ENCODE measurements at places on chromosomes 2 and 18.

- DNase-seq, result no peak
Observed at GRCh38 chr2:186713691-186714090, 19.8 kb downstream of the FAM171B start.

GRCh38 chr2:20291106-20291564, 59.5 kb downstream of the PUM2 start:
- DNase-seq, result no peak

- no peak for DNase-seq
Observed at GRCh38 chr2:19363474-19363778, 5.0 kb upstream of the OSR1 start.

DNA sequence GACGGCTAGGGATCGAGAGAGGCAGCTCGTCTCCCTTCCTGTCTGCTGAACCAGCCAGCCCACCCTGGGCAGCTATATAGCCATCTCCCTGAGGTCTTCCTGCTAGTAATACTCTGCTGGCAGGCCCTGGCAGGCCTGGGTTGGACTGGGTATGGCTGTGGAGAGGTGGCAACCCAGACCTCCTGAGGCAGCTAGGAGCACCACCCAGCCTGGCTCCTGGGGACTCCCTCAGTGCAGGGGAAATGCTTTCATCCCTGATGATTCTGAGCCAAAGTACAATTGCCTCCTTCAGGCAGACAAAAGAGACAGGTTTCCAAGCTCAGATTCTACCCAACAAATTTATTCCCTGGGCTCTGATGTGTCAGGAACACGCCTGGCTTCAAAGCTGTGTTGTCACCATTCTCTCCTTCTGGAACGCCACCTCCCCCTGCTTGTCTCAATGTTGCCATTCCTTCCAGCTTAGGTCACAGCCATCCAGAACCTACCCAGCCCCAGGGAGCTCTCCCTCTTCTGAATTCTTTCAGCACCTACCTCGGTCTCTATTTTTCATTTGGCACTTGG, 4.7 kb upstream of the DNAJB2 start:
- DNase-seq, result no peak

DNA sequence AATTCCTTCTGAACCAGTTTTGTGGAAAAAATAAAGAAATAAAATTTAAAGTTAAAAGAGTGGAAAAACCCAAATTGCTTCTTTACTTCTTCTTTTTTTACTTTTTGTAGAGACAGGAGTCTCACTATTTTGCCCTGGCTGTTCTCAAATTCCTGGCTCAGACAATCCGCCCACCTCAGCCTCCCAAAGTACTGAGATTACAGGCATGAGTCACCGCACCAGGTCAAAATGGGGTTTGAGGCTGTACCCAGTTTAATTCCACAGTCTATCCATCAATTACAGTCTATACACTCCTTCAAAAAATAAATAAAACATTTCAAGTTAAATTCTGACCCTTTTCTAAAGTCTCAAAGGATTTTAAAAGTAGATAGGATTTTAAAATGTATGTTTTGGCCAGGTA, 120.3 kb downstream of the FAM161A start:
- DNase-seq, result no peak

DNA sequence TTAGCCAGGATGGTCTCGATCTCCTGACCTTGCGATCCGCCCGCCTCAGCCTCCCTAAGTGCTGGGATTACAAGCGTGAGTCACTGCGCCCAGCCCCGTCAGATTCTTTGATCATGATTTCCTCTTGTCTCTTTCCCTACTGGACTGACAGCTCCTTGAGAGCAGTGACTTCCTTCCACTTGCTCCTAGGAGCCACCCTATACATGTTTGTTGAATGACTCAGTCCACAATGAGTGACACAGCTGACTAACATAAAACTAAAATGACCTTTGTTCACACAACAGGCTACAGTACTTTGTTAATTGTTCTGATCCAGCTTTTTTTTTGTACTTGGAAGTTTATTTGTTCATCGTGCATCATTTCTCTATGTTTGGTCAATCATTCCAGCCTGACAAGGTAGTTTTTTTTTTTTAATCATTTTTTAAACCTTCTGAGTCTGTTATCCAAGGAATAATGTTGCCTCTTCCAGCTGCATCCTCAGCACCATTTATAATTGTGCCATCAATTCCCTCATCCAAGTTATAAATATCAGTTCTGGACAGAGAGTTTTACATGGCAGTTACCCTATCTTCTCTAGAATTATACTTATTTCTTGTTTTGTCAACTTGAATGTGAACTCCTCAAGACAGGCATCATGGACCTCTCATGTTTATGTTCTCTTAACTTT, 42.9 kb upstream of the TUBA3E start:
- no peak for DNase-seq

DNA sequence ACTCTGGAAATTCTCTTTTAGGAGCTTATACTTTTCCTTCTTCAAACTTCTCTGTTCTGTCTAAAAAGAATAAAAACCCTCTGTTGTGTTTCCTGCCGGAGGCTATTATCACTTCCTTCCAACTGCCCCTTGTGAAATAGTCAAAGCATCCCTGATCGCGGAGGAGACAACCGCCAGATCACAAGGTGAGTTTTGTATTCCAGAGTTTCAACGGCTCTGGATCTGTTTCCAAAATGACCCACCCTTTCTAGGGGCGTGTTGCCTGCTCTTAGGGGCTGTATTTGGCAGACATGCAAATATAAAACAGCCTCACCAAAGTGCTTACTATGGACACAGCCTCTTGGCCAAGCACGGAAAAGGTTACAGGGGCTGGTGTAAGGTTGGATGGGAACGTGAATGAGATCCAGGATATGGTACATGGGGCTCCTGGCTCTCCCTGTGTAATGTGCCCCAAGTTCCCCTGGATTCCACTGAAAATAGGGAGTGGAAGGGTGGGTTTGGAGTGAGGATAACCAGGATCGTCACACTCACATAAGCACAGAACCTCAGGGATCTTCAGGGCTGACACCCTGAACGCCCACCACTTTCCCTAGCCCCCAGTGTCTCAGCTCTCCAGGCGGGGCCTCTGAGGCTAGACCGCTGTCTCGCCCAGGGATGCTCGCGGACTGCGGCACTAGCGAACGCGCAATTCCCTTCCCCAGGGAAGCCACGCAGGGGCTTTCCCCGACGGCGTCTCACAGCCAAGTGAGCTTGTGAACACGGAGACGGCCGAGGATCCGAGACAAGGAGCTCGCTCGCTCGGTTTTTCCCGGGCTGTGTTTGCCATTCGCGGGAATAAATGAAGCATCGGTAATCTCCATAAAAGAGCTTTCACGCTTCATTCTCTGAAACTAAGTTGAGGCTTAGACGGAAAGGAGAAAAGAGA, 14.4 kb downstream of the EN1 start:
- DNase-seq, result no peak

GRCh38 chr2:118321432-118322105, 233.3 kb downstream of the INSIG2 start:
- DNase-seq, result no peak

DNA sequence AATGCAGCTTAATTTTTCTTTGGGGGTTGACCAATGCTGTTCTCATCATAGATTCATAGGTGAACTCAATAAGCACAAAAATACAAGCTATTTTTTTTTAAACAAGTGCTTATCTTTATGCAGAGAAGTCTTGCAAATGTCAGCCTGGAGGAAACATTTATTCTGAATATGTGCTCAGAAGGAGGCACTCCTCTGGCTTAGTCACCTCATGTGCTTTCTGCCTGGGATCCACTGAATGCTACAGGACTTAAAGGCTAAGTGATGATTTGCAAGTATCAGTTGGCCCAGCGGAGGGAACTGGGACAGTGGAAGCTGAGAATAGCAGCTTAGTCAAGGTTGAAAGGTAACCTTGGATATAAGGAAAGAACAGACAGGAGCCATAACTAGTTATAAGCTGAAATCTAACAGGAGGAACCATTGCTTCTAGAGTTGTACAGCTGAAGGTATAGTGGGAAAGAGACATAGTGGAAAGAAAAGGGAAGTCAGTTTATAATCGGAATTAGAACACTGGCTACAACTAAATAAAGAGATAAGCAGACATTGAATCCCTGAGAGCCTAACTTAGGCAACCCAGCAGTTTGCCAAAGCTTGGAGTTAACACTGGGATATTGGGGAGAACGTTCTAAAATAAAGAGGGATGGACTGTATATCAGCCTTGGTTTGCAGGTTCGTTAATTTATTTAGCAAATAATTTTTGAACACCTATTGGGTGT, 488.7 kb downstream of the SUCLG1 start:
- no peak for DNase-seq

- DNase-seq, result no peak
Observed at GRCh38 chr2:69041214-69041613, 28.2 kb downstream of the ANTXR1 start.

DNA sequence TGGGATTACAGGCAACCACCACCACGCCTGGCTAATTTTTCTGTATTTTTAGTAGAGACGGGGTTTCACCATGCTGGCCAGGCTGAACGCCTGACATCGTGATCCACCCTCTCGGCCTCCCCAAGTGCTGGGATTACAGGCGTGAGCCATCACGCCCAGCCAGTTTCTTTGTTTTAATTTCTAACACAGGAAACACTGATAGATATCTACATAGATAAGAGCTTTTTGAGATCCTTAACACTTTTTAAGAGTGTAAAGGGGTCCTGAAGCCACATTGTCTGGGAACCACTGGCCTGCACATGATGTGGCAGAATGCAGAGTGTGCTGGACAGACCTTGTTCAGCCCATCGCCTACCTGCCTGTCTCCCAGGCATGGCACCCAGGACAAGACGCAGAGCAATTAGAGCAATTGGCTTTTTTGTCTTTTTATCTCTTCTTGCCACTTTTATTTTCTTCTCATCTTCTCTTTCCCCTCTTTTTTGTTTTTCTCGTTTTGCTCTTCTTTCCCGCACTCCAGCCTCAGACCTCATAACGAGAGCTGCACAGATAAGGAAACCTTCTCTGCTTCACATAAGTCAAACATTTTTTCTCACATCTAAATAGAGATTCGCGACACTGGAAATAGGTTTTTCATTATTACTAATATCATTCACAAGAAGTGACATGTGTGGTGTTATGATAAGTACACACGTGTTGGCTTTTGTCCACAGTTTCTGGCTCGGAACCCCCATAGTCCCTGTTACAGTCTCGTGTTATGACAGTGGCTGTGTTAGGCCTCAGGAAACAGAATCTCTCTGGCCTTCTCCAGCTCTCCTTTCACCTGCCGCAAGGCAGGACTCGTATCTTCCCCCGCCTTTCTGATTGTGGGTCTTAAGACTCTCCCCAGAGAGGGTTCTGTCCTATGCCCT, 25.2 kb upstream of the GPR55 start:
- DNase-seq, result no peak

- DNase-seq, result no peak
Observed at GRCh38 chr2:109337221-109337620, 208.2 kb downstream of the SH3RF3 start.

- no peak for DNase-seq
Observed at GRCh38 chr18:76524900-76525698, 30.1 kb upstream of the ZNF516 start.

- no peak for DNase-seq
Observed at GRCh38 chr2:181540421-181540820, 83.2 kb downstream of the ITGA4 start.

DNA sequence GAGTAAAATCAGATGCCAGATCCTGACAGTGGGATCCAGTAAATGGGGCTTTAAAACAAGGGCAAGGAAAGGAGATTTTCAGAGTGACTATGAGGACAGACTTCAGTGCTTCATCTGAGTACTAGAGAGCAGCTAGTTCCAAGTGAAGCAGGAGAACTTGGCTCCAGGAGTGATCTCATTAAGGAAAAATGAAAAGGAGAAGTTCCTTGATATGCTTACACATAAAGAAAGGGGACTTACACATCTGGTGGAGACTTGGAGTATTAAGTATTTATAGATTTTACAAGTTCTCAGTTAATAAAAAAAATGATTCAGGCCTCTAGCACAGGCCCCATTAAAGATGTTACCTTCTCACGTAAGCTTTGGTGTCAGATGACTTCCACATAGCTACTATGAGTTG, 105.8 kb downstream of the ICOS start:
- no peak for DNase-seq

- DNase-seq, result no peak
Observed at GRCh38 chr18:23701544-23702064, 12.4 kb downstream of the LAMA3 start.

GRCh38 chr2:164430166-164430783, 191.0 kb downstream of the GRB14 start:
- no peak for DNase-seq

- DNase-seq, result no peak
Observed at GRCh38 chr2:68829749-68830148, 41.4 kb downstream of the BMP10 start.

- no peak for DNase-seq
Observed at GRCh38 chr2:95526360-95527341, 42.1 kb upstream of the TRIM43B start.

DNA sequence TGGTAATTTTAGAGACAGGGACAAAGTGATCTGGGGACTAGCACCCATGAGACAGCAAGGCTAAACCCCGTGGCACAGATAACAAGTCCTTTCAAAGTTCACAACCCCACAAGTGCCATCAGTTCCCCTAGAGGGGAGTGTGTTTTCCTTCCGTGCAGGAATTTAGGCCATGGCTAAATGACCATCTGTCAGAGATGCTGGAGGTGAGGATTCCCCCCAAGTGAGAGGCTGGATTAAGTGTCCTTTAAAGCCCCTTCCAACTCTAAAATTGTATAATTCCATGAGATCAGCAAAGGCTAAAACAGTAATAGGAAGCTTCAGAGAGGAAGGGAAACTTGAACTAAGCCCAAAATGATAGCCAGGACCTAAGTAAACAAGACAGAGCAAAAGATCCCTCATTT, 8.7 kb downstream of the FEZ2 start:
- DNase-seq, result no peak

DNA sequence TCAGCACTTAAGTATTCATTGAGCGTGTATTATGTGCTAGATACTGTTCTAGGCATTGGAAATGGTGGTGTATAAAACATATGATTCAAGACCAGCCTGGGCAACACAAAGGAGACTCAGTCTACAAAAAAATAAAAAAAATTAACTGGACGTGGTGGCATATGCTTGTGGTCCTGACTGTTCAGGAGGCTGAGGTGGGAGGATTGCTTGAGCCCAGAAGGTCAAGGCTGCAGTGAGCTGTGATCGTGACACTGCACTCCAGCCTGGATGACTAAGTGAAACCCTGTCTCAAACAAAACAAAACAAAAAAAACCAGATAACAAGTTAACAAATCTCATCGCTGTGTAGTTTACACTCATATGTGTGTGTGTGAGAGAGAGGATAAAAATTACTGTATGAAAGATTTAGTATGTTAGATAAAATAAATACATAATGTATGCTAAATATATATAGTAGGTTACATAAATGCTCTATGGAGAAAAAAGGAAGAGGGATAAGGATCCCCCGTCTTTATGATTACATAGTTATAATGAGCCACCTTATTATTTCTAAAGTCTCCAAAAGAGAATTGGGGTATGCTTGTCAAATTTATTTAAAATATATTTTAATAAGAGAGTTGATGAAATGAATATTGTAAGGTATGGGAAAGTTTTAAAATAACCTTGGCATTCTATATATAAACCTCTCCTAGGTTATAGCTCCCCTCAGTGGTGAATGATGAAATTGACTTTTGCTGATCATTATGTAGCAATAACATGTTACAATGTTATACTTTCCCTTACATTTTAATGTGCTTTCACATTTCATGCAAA, 69.2 kb downstream of the EHBP1 start:
- DNase-seq, result no peak

GRCh38 chr2:239376351-239376750, 24.5 kb downstream of the HDAC4 start:
- no peak for DNase-seq

- DNase-seq, result no peak
Observed at GRCh38 chr2:239737144-239737463, 288.0 kb downstream of the NDUFA10 start.

- no peak for DNase-seq
Observed at GRCh38 chr18:73060666-73061288, 193.0 kb upstream of the NETO1 start.

- DNase-seq, result no peak
Observed at GRCh38 chr2:96430394-96430988, 74.7 kb downstream of the NEURL3 start.

- DNase-seq, result no peak
Observed at GRCh38 chr2:219078126-219078525, 17.4 kb upstream of the IHH start.
